ENCODE measurements at places on chromosomes 13 and 19. TPM values are rescaled to one million over a fixed set of nuclear protein-coding genes. Genes with fewer than 3 reads are reported as not detected.
A peak's percentile ranks its signal among the peaks of the same experiment; 100 is the strongest.

The KCNJ14 gene
- total RNA-seq, result 0.66 TPM

The KIR2DL3 gene
- total RNA-seq, result not detected

The NCAN gene
- not detected for total RNA-seq

The DNAJC15 gene
- 5.2 TPM for total RNA-seq

DNA sequence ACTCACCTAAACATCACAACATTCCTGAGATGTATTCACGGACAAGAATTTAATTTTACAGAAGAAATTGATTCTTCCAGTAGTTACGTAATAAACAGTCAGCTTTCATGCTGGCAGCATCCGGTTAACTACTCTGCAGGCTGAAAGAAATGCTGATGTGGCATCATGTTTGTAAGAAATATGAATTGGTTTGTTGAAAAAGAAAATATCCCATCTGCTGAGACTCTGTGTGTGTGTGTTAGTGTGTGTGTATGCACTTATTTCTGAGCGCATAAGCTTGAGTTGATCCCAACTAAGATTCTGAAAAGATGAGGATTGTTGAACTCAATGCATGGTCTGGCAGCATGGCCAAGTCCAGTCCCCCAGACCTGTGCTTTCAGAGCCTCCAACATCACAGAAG, 74.3 kb upstream of the FAM216B start:
- DNase-seq, result no peak
- no peak overlapping the region for H3K4me3 ChIP-seq
- no peaks in the 10 kb centered on the region for H3K4me1 ChIP-seq
- H3K27ac ChIP-seq, result no peak overlapping the region
- no peaks in the 10 kb centered on the region for H3K36me3 ChIP-seq

- H3K27me3 ChIP-seq, result peaks cover 12% of the 10 kb centered on the region
- no peaks in the 10 kb centered on the region for H3K36me3 ChIP-seq
- no peak overlapping the region for H3K4me3 ChIP-seq
- no peak overlapping the region for H3K27ac ChIP-seq
- peak; percentile 52 for DNase-seq
Observed at GRCh38 chr19:47032171-47032811, 12.7 kb downstream of the NPAS1 start.

GRCh38 chr19:18636969-18637629, at the start of gene KLHL26:
KLHL26 (plus strand) TSS chr19:18637028; CDS start chr19:18637055, 27 bp downstream.
- no peaks in the 10 kb centered on the region for H3K27me3 ChIP-seq
- peaks cover 27% of the 10 kb centered on the region for H3K4me1 ChIP-seq
- peak within 1 kb of the TSS; percentile 24 for H3K4me3 ChIP-seq

- no peaks in the 10 kb centered on the region for H3K4me1 ChIP-seq
- no peak for DNase-seq
- no peak overlapping the region for H3K27ac ChIP-seq
- H3K4me3 ChIP-seq, result no peak overlapping the region
- H3K36me3 ChIP-seq, result no peaks in the 10 kb centered on the region
Observed at GRCh38 chr13:44726214-44726613, 150.1 kb upstream of the TSC22D1 start.

DNA sequence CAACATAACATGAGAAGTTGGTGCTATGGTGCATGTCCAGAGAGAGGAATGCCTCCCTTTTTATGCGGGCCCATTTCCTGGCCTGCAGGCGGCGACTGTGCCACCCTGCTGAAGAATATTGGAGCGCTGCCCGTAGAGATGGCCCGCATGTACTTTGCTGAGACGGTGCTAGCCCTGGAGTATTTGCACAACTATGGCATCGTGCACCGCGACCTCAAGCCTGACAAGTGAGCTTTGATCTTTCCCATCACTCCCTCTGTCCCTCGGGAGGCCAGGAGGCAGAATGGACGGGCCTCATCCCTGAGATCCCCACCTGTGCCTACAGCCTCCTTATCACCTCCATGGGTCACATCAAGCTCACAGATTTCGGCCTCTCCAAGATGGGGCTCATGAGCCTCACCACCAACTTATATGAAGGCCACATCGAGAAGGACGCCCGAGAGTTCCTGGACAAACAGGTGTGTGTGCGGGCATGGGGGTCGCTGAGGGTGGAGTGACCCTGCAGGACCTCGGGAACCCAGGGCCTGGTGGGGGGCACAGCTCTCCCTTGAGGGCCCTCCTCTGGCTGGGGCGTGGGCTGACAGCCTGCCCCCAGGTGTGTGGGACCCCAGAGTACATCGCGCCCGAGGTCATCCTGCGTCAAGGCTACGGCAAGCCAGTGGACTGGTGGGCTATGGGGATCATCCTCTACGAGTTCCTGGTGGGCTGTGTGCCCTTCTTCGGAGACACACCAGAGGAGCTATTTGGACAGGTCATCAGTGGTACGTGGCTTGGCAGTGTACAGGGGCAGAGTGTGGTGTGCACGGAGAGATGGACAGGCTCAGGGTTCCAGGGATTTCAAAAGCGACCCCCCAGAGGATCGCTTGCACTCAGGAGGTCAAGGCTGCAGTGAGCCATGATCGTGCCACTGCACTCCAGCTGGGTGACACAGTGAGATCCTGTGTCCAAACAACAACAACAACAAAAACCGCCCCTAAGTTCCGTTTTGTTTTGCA, 16.2 kb downstream of the DNASE2 start:
- no peaks in the 10 kb centered on the region for H3K27me3 ChIP-seq
- peak; percentile 49 for DNase-seq

DNA sequence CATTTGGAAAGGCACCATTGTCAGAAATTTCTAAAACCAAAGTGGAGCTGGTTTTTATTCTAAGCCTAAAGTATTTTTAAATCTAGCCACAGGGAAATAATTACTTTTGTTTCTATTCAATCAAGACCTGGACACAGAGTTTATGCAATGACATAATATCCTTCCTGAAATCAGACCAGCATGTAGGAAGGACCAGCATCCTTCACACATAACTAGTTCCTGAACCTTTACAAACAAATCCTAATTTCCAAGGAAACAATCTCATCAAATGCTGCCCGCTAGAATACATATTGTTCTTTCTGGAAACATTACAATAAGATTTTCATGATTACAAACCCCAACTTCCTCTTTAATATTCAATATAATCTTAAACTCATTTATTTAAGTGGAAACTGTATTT, 1.5 kb downstream of the STARD13 start:
- peaks cover 42% of the 10 kb centered on the region for H3K4me1 ChIP-seq
- peak overlapping the region; percentile 78 for H3K27ac ChIP-seq
- no peaks in the 10 kb centered on the region for H3K36me3 ChIP-seq
- DNase-seq, result no peak
- peak overlapping the region; percentile 48 for H3K4me3 ChIP-seq

Data from body of pancreas (tissue), 4 donors.